ENCODE measurements at places on chromosomes 6 and 20.

GRCh38 chr6:89482126-89482525, 49.2 kb downstream of the ANKRD6 start:
- DNase-seq, result no peak

GRCh38 chr6:42781546-42781795, 381 bp upstream of the BICRAL start:
- DNase-seq, result no peak

- DNase-seq, result no peak
These were observed 16.3 kb downstream of the BPI start for GRCh38 chr20:38320221-38320620.

- DNase-seq, result no peak
These were observed 15.1 kb upstream of the SYNJ2 start for GRCh38 chr6:157966589-157966977.
